SK-N-DZ (cell line): ENCODE measurements at places on chromosomes 1 and 21.
A peak's percentile ranks its signal among the peaks of the same experiment; 100 is the strongest.

DNA sequence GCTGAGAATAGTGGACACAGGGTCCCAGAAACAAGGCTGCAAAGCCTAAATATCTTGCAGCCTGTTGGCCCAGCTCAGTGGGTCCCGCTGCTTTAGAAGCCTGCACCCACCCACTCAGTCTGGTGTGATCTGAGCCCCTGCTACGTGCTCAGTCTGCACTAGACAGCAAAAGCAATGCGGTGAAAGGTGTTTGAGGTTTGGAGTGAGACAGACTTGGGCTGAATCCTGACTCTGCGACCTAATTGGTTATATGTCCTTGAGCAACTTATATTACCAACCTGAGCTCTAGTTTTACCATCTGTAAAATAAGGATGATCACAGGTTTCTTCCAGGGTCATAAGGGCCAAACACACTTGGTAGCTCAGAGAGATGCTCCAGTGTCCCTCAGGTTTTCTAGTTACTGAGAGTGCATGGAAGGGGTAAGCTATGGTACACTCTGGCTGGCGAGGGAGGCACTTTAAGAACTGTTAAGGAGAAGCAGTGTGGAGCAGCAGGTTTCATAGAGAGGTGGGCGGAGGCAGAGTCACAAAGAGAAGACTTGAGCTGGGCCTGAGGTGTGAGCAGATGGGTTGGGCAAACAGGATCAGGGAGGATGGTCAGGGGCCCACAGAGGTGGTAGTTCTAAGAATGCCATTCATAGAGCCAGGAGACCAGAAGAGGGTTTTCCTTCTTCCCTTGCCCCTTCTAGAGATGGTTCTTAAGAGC, 10.1 kb downstream of the TMEM200B start:
- no peak for DNase-seq

DNA sequence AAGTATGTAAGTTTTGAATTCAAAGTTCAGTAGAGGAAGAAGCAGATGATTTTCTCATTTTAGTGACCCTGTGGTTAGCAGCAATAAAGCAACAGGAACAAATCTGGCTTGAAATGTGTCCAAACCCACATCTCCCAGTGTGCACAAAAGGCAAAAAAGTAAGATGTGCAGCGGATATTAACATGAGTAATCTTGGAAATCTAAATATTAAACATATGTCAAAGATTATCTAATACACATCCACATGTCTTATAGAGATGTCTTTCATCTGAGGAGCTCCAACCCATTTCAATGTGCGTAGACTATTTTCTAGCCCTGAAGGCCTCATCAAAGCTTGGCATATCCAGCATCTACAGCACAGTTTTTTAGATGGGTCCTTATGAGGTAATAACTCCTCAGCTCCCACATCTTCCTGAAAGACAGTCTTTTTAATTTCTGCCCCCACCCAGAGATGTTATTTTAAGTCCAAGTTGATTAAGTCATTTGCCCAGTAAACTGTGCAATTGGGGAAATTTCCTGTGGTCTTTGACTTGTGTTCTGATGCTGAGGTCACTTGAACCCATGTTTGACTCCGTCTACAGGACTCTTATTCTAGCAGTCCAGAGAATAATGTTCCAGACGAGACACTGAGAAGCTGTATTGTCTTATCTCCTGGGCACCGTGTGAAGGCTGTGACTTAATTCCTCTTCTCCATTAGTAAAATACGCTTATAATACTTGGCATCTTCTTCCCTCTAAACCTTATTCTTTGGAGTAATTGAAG, 73.7 kb downstream of the LMO4 start:
- no peak for DNase-seq

DNA sequence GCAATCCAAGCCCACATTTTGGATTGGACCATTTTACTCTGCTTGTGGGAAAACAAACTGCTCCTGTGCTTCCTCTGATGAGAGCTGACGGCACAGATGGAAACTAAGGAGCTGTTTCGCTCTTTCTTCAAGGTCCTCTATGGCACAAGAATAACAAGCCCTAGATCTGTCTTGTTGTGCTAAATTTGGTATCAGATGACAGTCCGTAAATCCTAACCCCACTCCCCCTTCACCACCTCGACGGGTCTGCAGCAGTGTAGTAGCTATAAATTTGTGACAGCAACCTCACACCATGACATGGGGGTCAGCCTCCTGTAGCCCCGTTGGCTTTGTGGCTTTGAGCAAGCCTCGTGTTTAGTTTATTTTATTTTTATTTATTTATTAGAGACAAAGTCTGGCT, 85.9 kb downstream of the ADSS2 start:
- DNase-seq: no peak

GRCh38 chr1:84861988-84862644, 30.9 kb downstream of the LPAR3 start:
- no peak for DNase-seq

DNA sequence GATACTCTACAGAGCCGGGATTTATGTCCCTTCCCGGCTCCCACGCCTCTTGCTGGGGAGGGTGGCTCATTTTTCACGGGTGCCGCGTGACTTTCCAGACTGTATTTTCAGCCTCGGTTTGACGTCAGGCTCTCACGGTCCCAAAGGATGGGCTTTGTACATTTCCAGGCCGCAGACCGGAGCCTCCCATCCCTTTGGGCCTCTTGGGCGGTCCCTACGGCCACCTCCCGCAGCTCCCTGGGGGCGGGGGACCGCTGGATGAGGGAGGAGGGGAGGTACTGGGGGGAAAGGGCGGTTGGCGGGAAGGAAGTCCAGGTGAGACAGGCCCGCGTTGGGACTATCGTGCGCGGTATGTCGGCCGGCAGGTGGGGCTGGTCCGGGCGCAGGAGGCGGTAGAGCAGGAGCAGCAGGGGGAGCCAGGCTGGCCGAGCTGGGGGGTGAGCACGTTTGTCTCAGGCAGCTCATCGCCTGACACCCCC, 17.9 kb downstream of the UBL4B start:
- no peak for DNase-seq

GRCh38 chr1:5857508-5858090, 134.6 kb downstream of the NPHP4 start:
- peak; percentile 20 for DNase-seq

DNA sequence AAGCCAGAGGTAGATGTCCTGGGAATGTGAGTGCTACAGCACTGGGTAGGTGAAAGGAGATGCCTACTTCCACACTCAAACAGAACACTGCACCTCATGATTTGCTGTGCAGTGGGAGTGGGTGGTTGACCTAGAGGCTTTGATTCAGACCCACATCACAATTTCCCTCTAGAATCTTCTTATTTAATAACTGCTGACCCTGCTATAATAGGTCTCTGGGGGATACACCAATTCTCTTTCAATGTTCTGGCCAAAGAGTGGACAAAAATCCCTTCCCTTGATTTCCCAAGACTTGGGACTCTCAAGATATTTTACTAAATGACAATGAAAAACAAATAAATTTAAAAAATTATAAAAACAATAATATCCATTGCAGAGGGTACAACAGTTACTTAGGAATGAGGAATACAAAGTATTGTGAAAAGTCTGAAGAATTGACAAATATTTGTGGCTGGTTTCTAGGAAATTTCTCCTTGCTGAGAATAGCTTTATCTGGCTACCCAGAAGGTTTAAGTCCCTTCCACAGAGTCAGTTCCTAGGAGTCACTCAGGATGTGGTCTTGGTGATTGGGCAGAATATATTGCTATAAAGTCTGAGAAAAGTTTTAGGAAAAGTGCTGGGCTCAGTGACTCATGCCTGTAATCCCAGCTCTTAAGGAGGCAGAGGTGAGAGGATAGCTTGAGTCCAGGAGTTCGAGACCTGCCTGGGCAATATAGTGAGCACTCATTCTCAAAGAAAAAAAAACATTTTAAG, 2.4 kb upstream of the FCGR2A start:
- DNase-seq: no peak

- no peak for DNase-seq
Observed at GRCh38 chr1:21337928-21338572, 47.8 kb upstream of the ECE1 start.

DNA sequence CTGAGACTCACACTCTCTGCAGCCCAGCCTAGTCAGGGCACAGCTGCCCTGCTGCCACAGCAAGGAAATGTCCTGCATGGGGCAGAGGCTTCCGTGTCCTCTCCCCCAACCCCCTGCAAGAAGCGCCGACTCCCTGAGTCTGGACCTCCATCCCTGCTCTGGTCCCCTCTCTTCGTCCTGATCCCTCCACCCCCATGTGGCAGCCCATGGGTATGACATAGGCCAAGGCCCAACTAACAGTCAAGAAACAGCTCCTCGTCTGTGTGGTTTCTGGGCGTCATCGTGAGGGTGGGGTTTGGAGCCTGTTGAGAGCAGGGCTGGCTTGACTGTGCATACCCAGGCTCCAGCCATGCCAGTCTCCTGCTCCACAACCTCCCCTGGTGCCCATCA, 19.5 kb downstream of the FAAH start:
- peak; percentile 48 for DNase-seq

DNA sequence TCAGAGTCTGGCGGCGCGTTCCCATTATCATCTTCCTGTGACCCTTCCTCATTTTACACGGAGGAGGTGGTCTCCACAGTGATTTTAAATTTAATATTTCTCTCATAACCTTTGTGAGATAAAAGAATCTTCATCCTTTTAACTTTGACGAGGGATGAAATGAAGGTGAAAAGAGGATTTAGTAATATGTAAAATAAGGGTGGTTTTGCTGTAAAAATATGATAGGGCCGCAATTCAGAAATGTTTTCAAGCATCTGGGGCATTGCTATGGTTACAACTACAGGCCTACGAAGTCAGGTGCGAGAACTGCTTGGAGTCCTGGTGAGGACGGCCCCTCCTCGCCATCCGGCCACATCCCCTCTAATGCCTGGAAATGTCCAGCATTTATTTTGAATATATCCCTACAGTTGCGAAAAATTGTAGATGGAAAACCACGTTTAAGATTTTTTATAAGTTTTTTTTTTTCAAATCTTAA, 422 bp upstream of the RSBN1 start:
- no peak for DNase-seq

DNA sequence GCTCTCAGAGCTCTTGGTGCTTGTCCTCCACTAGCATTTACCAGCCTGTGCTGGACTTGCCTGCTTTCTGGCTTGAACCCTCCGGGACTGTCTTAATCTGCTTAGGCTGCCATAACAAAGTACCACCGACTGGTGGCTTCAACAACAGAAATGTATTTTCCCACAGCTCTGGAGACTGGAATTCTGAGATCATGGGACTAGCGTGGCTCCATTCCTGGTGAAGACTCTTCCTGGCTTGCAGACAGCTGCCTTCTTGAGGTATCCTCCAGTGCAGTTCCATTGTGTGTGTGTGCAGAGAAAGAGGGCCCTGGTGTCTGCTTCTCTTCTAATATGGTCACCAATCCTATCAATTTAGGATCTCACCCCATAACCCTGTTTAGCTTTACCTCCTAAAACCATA, 22.0 kb upstream of the RCAN1 start:
- no peak for DNase-seq

- peak; percentile 18 for DNase-seq
Observed at GRCh38 chr1:179754041-179754624, 11.0 kb downstream of the FAM163A start.

GRCh38 chr1:241408170-241408569, 51.2 kb upstream of the RGS7 start:
- DNase-seq: peak; percentile 43

- DNase-seq: no peak
Observed at GRCh38 chr1:1551524-1552262, 11.3 kb upstream of the TMEM240 start.

GRCh38 chr1:6108937-6109614, 63.4 kb downstream of the KCNAB2 start:
- peak; percentile 19 for DNase-seq

GRCh38 chr1:43469932-43470331, 16.2 kb upstream of the HYI start:
- DNase-seq: no peak

GRCh38 chr21:44918581-44919033, 2.1 kb downstream of the ITGB2 start:
- DNase-seq: no peak

GRCh38 chr21:14058566-14058965, 152.2 kb downstream of the LIPI start:
- no peak for DNase-seq

- DNase-seq: no peak
Observed at GRCh38 chr1:43843684-43844083, 89.9 kb upstream of the ARTN start.

- peak; percentile 15 for DNase-seq
Observed at GRCh38 chr1:181504399-181504842, 21.1 kb downstream of the CACNA1E start.

GRCh38 chr1:201636510-201636971, 97.6 kb downstream of the NAV1 start:
- no peak for DNase-seq

- DNase-seq: no peak
Observed at GRCh38 chr1:223479261-223479660, 86.0 kb downstream of the CCDC185 start.

DNA sequence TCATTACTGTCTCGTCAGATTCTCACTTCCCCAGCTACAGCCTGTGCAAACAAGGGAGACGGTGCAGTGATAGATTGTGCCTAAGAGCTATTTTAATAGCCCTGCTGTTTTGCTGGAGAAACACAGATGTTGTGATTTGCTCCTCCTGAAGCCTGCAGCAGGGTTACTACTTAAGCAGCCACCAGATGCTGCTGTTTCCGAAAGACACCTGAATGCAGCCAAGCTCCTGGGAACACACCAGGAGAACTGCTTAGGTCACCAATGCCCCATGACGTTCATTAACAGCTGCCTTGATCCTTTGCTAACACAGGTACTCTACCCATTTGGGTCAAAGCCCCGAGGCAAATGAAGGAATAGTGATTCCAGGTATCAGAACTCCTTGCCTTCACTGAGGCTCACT, 411.8 kb upstream of the DAB1 start:
- peak; percentile 4 for DNase-seq

DNA sequence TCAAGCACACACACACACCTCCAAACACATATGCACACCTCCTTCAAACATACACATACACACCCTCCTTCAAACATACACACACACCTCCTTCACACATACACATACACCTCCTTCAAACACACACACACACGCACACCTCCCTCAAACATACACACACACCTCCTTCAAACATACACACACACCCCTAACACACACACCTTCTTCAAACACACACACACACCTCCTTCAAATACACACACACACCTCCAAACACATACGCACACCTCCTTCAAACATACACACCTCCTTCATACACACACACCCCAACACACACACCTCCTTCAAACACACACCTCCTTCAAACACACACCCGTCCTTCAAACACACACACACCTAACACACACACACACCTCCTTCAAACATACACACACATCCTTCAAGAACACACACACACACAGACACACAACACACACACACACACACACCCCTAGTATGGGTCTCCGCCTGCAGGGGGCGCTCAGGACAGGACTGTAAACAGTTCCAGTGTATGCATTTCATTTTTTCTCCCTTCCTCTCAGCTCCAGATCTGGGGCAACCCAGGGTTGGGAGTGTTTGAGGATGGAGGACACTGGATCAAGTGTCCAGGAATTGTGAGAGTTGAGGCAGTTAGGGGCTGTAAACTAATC, 12.1 kb downstream of the LGR6 start:
- DNase-seq: no peak

- DNase-seq: no peak
Observed at GRCh38 chr1:212825798-212826452, 21.5 kb downstream of the SPATA45 start.

GRCh38 chr1:201681375-201681774, 142.4 kb downstream of the NAV1 start:
- DNase-seq: no peak
